ENCODE measurements at places on chromosomes 2 and 18.

DNA sequence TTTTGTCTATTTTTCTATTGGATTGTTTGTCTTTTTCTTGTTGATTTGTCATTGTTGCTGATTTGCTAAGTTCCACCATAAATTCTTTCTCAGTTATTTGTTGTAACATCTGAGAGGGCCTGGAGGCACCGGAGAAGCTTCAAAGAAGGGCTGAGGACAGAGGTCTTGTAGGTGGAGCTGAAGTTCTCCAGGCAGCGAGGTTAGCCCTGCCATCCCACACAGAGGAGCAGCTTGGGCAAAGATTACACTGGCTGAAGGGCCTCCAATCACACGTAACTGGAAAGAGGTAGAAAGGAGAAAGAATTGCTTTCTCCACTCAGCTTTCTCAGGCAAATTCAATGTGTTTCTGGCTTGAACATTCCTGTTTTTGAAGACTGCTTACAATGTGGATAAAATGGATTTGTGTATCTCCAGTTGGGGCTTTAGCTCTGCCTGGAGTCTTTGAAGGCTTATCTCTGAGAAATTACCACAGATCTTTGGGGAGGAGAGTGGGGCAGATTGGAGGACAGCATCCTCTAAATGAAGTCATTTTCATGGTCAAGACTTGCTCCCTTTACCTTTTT is 21.1 kb upstream of the EMILIN2 start:
- DNase-seq, result no peak

- DNase-seq, result no peak
These were observed 19.9 kb upstream of the SP3 start for GRCh38 chr2:173984866-173985604.

DNA sequence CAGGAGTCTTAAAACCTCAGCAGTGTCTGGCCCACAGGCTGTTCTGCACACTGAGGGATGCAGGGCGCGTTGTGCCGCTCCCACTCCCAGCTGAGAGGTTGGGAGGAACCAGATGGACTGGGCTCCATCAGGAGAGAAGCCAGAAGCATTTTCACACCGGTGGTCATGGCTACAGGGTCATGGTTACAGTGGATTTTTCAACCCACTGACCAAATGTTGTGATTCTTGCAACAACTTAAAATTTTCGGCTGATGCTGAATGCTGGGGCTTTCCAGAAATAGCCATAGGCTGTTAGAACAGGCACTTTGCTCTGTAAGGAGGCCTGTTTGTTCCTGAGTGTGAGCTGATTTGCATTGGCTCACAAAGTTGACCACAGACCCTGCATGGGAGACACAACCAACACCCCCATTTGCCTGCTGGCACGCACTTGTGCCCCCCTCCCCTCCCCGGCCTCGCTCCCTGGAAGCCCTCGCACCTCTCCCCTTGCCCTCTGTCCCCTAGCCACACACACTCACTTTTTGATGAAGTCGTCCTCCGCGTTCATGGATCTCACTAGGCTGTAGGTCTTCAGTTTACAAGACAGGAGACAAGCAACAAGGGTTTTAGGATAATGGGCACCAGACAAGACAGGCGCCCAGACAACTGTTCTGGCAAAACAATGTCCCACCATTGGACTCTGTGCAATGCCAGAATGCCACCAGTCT is 3.4 kb downstream of the LPIN1 start:
- no peak for DNase-seq

- DNase-seq, result no peak
These were observed 358.7 kb upstream of the SETBP1 start for GRCh38 chr18:44321868-44322590.

DNA sequence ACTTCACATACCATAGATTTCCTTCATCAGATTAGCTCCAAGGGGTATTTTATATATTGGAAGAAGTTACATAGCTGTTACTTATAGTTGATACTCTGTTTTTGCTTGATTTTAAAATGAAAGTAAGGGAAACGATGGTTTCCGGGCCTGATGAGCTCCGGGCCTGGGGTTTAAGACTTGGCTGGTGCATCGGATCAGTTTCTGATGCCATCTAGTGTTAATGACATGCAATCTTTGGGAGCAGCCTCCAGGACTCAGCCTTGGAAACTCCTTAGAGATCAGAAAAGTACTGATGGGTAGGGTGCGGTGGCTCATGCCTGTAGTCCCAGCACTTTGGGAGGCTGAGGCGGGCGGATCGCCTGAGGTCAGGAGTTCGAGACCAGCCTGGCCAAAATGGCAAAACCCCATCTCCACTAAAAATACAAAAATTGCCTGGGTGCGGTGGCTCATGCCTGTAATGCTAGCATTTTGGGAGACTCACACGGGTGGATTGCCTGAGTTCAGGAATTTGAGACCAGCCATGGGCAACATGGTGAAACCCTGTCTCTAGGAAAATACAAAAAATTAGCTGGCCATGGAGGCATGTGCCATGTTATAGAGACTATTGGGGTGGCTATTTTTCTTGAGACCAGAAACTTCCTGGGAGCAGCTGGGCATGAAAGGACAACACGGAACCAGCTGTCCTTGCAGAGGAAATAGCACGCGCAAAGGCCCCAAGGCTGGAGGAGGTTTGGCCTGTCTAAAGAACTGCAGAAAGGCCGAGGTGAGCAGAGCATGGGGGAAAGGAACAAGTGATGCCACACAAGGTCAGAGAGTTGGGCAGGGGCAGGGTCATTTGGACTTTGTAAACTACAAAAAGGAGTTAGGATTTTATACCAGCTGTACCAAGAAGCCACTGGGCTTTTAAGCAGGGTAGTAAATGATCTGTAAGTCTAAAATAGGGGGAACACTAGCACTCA is 46.9 kb upstream of the CNOT11 start:
- DNase-seq, result peak; percentile 81

- DNase-seq, result no peak
These were observed 2.5 kb upstream of the SMIM21 start for GRCh38 chr18:75429975-75430374.

DNA sequence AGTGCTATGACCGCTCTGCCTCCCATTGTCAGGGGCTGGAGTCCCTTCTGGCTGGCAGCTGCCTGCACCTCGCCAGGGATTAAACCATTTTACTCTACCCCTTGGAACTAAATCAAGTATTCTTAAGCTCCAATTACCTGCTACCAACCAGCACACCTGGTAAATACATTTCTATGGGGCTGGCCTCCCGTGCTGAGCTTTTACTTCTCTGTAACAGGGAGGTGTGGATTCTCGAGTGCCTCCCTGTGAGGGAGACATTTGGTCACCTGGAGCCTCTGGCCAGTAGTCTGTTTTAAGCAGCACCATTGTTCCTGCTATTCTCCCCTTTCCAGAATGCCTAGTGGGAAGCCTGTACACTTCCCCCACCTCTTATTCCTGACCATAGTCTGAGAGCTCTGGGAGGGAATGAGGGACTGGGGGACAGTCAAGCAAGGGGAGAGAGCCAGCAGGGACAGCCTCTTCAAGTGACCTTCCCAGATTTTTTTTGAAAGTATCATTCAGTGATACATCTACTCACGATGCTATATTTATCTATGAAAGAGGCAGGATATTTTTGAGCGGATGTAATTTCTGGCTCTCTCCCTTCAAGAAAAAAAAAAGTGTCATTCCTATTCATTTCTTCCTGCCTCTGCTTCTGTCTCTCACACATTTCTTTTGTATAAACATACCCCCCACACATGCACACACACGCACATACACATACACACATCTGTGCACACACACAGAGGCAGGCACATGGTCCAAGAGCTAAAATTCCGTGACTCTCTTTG is 112.8 kb downstream of the CAPN13 start:
- DNase-seq, result peak; percentile 41

- DNase-seq, result no peak
These were observed 143.7 kb downstream of the TPO start for GRCh38 chr2:1556776-1557466.

DNA sequence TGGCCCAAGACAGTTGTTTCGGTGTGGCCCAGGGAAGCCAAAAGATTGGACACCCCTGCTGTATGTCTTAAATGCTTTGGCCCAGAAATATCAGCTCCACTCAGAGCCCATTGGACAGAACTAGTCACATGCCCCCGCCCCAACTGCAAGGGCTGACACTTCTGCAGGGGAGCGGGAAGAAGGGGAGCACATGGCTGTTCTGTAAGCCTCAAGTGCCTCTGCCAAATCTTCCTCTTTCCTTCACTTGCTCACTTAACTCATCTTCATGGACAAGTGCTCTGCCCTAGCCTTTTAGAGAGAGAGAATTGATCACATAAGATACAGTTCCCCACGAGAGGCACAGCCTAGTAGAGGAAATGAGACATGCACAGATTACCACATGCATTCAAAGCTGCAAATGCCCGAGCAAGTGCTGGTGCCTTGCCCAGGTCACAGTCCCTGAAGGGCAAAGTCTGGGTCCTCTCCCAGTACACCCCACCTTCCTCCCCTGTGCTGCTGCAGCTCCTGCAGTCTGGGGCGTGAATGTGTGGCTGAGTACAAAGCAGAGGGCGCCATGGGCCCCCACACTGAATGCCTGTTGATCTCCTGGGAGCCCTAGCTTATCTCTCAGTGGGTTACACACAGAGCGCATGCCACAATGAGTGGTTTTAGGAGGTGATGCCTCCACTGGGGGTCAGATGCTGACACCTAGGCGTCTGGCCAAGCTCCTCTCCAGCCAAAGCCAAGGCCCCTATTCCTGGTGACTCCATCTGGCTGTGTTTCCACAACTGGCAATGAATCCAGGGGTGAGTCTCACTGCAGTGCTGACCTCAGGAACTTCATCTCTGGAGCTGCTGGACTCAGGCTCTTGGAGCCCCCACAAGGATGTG is 135.3 kb downstream of the CTIF start:
- no peak for DNase-seq

- no peak for DNase-seq
These were observed 48.3 kb upstream of the PLA2R1 start for GRCh38 chr2:160110674-160111239.
